ENCODE measurements at places on chromosomes 16 and 17.

DNA sequence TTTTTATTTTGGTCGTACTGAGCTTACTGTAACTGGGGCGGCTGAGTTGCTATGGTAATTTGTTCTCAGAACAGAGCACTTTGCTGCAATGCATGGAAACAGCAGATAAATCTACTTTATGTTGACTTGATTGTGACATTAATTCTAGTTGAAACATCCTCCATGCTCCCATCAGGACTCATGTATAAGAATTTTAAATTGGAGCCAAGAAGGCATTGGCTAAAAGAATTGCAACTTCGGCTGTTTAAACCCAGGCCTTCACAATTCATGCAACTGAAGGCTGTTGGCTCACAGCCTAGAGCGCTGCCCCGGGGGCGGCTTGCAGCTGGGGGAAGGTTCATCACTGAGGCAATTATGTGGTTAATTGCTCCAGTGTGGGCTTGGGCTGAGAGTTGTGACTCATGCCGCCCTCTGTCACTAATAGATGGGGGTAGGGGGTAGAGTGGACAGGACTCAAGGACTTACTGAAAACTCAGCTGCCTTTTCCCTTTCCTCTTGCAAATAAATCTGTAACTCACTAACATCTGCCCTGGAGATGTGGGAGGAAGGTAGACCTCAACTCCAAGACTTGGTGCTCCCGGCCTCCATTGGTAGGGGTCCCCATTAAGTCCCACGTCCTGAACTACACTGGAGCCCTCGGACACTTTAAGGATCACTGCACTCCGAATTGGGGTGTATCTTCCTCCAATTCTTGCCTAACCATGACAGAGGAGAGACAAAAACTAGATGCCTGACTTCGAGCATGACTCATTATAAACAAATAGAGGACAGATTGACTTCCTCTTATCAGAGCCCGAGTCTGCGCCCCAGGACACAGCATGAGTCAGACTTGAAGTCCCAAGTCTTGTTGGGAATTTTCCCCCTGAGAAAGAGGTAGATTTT, 37.5 kb downstream of the ERCC4 start:
- DNase-seq, result peak; percentile 93

DNA sequence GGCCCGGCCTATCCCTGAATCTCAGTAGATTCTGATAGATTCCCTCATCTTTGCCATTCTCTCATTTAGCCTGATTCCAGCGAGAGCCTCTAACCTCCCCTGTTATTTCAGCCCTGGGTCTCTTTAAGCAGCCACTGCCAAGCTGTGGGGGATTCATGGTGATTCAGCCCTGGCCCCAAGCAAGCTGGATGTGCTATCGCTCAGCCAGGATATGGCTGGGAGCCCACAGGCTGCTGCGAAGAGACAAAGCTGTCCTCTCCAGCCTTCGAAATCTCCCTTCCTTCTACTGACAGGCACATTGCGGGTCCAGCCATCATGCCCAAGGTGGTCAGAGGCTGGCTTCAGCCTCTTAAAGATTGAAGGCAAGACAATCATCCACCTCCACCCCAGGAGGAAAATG, 394.1 kb downstream of the SOX9 start:
- no peak for DNase-seq

- no peak for DNase-seq
Measured at GRCh38 chr17:51152766-51153209, 571 bp upstream of the NME1 start.

DNA sequence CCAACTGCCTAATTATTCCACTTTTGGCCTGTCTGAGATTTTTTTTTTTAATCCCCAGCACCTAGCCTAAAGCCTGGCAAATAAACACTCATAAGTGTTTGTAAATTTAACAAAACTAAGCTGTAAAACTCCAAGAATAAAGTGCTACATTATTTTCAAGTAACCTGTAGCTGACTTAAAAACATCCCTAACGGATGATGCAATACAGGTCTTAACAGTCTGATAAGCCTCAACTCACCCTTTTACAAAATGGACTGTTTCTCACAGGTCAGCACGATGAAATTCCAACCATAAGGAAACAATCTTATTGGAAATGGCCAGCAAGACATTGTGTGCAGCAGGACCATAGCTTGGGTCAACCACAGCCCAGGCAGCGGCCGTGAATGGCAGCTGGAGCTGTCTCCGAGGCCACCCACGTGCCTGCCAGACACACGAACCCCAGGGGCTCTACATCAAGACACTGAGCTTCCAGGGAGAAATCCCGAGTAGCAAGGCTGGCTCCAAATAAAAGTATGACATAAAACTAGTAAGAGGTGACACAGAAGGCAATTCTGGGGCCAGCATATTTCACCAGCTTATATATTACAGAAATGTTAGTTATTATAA, 58.9 kb downstream of the NDEL1 start:
- DNase-seq, result no peak

DNA sequence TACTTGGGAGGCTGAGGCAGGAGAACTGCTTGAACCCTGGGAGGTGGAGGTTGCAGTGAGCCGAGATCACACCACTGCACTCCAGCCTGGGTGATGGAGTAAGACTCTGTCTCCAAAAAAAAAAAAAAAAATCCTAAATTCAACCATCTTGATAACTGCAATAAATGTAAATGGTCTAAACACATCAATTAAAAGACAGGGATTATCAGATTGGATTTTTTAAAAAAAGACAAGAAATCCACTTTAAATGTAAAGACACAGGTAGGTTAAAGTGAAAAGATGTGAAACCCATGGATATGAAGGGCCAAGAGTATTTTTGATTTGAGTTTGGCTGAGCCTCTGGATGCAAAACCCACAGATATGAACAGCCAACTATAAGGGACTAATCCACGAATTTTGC, 64.2 kb upstream of the ATP2A3 start:
- no peak for DNase-seq

DNA sequence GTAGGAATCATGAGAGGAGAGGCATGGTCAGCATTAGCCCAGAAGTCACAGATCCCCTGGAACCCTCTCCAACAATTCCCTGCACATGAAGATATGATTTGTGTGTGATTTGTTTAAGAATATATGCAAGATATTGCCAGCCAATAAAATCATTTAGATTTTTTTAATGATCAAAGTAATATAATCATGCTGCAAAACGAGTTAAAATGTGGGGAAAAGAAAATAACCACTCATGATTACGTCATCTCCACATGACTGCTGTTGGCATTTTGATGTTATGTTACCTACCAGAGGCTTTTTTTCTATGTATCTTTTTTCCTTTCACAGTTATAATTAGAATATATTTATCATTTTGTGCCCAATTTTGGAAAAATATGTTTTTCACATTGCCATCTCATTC, 22.4 kb downstream of the SLC35G3 start:
- no peak for DNase-seq

GRCh38 chr17:58525239-58525638, 10.8 kb upstream of the MTMR4 start:
- peak; percentile 81 for DNase-seq

GRCh38 chr16:7097518-7097917, 235.1 kb upstream of the RBFOX1 start:
- no peak for DNase-seq

- no peak for DNase-seq
Measured at GRCh38 chr16:65775829-65776228, 590.7 kb upstream of the CDH5 start.

GRCh38 chr16:1201444-1201843, 23.6 kb downstream of the TPSG1 start:
- no peak for DNase-seq

DNA sequence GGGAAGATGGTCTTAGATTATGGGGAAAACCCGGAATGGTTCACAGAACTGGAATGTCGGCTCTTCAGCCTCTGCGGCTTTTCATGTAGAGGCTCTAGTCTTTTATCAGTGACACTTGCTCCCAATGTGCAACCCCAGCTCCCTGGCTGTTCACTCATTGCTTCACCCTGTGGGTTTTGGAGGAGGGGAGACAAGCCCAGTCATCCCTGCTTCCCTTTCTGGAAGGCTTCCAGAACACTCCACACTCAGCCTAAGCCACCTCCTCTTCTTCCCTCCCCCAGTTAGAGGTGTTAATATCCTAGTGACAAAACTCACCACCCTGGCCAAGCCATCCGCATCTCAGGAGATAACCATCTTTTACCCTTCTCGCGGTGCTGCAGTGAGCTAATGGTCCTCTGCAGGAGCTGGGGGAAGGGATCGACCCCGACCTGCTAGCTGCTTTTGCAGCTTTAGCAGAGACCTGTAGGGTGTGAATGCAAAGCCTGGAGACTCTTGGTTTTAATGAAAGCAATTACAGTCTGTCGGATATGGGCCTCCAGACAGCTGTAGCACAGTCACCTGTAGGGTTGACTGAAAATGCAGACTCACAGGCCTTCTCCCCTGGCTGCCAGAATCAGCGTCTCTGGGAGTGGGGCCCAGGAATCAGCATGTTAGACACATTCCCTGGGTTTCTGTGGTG, 24.3 kb upstream of the LASP1NB start:
- peak; percentile 91 for DNase-seq

- DNase-seq, result no peak
Measured at GRCh38 chr16:57773655-57774295, 28.5 kb downstream of the KIFC3 start.

DNA sequence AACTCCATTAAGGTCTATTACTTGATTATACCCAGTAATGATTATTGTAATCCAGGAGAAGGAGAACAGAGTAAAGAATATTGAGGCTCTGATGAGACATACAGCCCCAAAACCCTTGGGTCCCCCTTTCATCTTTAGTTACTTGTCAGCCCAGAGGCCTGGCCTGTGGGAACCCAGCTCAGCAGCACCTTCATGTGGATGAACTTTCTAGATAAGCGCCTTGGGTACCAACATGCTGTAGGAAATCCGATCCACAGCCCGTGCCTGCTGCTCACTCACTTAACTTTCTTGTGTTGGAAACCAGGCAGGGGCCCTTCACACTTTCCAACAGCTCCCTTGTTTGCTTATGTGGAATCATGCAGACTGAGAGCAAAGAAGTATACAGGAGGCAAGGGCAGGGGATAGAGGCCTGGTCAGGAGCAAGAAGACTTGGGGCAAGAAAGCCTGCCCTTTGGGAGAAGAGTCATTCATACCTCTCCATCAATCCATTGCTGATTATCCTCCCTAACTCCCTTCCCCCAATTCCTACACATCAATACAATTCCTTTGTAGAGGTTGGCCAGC, 64.0 kb upstream of the SOX9 start:
- no peak for DNase-seq

DNA sequence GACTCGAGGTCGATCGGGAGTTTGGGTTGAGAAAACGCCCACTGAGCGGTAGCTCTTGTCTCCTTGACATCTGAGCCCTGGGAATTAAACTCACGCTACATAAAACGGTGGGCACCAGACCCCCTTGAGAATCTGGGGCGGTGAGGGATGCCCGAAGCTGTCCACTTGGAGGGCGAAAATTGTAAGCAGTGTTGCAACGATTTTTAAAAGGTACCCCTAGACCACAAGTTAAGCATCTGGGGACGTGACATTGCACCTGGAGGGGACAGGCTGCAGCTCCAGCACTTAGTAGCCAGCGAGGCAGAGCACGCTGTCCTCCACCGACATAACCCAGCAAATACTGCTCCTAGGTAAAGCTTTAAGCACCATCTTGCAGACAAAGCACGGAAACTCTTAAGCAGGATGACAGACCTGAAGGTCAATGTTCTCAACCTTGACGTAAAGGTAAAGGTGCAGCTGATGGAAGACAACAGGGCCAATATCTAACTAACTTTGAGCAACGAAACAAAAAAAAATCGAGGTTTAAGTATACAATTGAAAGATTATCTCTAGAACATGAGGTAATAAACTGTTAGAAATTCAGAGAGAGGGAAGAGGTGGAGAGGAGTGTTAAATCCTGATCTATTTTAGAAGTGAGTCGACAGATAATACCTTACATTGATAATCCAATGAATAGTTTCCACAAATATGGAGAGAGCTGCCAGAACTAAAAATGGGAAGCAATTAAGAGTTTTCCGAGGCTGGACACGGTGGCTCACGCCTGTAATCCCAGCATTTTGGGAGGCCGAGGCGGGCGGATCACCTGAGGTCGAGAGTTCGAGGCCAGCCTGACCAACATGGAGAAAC, 921 bp upstream of the CDR2 start:
- DNase-seq, result no peak

DNA sequence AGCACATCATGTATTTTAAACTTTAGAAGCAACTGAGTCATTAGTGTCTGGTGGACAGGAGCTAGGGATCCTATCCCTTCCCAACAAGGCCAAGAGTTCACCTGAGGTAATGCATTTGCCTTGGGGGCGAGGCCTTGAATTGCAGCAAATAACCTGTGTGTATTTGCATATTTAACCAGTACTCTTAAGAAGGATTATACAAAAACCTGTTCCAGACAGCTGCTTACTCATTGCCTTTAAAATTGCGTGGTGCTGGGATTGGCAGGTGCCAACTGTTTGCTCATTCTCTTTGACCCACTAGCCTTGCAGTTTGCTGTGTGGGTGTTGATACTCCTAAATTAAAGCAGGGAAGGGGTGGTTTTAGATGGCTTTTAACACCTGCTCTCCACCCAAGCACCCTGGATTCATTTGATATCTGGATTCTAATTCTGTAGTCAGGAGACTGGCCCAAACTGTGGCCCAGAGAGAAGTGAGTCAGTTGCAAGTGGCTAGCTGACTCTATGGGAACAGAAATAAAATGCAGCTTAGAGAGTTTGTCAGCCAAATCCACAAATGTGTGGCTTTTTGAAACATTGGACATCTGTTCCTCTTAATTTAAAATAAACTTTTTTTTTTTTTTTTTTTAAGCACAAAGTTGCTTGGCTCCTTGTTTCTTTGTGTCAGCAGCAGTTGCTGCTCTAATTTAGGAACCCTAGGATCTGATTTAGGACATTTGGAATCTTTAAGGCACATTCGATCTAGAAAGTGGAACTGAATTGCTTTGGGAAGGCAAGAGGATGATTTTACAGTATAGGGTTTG, 46.9 kb downstream of the TUBD1 start:
- peak; percentile 84 for DNase-seq

DNA sequence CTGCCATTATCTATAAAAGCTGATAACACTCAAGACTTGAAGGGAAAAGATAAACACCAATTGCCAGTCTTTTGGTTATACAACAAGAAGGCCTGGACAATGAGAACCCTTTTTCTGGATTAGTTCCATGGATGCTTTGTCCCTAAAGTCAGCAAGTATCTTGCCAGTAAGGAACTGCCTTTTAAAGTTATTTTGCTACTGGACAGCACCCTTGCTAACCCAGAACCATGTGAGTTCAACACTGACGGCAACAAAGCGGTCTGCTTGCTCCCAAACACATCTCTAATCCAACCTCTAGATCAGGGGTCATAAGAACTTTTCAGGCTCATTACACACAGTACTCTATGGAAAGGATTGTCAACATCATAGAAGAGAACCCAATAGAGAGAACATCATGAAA, 25.3 kb upstream of the ABCA6 start:
- no peak for DNase-seq

- no peak for DNase-seq
Measured at GRCh38 chr16:90032674-90033331, 13.5 kb upstream of the DBNDD1 start.

DNA sequence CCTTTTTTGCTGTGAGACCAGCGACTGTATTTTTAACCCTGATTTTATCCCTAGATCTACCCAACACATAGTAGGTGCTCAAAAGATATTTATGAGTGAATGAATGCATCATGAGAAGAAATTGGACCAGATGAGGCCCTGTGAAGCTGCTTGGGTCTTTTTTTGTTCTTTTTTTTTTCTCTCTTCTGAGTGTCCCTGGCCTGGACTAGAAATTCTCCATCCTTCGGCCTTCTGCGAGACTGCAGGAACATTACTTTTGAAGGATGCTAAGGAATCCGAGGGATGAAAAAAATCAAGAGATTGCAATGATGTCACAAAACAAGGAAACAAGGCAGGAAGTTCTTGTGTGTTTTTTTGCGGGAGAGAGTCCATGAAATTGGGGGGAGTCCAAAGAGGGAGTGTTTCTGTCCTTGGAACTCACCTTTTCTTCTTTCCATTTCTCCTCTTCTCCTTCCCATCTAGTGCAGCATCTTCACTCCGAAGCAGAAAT, 560 bp upstream of the RUSF1 start:
- DNase-seq, result peak; percentile 33

All from H4 (cell line).